ENCODE measurements at places on chromosomes 4 and X.

GRCh38 chr4:1084394-1084793 lies 29.0 kb downstream of the RNF212 start:
- no peak for DNase-seq

- DNase-seq: no peak
These were observed 124.4 kb downstream of the CHRDL1 start for GRCh38 chrX:110671068-110671803.

DNA sequence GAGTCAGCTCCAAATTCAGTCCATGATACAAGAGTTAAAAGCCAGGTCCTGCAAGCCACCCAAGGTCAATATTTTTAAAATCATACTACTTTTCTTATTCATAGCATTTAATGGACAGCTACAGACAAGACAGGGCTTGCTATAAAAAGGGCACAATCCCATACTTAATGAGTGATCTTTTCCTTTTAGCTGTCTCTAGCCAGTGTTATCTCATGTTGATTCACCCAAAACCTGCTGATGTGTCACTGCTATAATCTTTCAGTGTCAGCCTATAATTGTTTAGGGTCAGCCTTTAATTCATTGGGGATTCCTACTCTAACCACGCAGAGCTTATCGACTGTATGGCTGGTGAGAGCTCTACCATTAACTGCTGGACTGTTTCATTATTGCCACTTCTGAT lies 51.2 kb upstream of the HCCS start:
- no peak for DNase-seq

DNA sequence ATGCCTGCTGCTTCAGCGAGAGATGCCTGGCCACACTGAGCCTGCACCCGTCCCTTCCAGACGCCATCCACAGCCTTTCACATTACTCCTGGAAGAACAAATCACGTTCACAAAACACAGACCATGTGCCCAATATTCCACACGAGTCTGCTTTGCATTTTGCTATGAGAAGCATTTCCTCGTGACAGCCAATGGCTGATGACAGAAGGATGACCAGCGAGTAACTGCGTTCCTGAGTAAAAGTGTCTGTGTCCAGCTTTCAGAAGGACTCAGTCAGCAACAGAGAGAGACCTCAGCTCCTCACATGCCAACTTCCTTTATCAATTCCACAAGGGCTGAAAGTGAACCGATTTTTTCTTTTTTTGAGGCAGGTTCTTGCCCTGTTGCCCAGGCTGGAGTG lies 19.5 kb downstream of the NAT8L start:
- DNase-seq: no peak

- no peak for DNase-seq
These were observed 12.6 kb downstream of the PCDH10 start for GRCh38 chr4:133161570-133162295.

GRCh38 chr4:54077812-54078211 lies 13.4 kb upstream of the CHIC2 start:
- DNase-seq: no peak

DNA sequence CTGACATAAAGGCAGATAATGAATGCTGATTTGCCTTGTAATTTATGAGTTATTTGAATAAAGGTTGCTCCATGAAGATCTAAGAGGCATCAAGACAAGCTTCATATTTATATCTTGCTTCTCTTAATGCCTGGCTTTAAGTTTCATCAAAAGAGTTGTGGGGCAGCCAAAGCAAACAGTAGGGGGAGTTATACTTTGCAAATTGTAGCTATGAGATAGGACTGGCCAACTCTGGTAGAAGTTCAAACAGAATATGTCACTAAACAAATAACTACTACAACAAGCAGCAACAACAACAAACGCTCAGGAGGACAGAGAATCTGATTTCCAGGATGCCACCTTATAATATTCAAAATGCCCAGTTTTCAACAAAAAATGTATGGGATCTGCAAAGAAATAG lies 69.1 kb upstream of the PLAC1 start:
- DNase-seq: no peak

DNA sequence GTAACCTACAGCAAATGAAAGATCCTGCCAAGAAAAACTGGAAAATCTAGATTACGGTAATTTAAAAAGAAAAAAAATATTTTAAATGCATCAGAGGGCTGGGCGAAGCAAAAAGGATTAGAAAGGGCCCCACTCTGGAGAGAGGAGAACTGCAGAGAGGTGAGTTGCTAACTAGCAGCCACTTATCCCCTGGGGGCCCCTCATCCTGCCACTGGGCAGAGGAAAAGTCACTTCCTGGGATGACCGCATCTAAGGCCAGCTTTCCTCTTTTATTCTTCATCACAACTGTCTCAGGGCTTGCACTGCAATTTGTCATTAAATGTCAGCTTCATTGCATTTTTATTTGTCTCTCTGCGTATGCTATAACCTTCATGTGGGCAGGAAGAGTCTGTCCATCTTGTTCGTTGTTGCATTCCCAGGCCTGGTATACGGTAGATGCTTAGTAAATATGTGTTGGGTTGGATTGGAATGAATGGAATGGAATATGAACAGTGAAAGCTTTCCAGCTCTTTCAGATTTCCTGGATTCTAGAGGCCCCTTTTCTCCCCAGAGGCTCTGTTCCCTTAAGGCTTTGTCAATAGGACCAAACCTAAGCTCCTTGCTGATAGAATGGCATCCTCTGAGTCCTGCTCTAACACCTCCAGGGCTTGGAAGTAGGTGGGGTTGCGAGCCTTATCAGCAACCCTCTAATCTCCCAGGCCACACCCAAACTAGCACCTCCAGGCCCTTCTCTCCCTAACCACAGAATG lies 58.9 kb downstream of the TLR10 start:
- DNase-seq: no peak

Measured in stimulated activated CD8-positive, alpha-beta memory T cell treated with anti-CD3 and anti-CD28 coated beads, Interleukin-15, amount 100 ng/mL, for 4 hours (primary cell).